NCI-H187 (cell line): ENCODE measurements at places on chromosomes 6 and 20.

DNA sequence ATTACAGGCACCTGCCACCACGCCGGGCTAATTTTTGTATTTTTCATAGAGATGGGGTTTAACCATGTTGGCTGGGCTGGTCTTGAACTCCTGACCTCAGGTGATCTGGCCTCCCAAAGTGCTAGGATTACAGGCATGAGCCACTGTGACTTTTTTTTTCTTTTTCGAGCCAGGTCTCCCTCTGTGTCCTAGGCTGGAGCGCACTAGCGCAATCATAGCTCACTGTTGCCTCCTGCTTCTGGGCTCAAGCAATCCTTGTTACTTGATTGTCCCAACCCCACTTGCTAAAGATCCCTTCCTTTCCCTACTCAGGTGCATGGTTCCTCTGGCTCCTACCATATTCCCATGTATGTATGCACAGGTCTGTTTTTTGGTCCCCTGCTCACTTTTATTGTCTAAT, 27.4 kb upstream of the SMIM29 start:
- DNase-seq = no peak

GRCh38 chr6:144581812-144582537, 296.8 kb downstream of the UTRN start:
- DNase-seq = no peak

DNA sequence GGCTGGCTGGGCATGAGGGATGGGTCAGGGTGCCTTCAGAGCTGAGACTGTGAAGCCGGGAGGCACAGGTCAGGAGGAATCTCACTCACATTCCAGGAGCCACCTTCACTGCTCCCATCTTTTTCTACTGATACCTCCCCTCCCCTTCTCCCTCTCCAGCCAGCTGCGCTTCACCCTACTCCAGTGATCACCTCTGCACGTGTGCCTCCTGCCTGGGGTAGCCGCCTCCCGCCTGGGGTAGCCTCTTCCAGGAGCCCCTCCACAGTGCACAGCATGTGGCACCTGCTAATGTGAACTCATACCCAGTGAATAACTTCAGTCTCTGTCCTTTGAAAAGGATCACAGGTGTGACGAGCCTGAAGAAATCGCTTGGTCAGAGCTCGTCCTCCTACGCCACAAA, 232.6 kb downstream of the TMEM242 start:
- DNase-seq = no peak

DNA sequence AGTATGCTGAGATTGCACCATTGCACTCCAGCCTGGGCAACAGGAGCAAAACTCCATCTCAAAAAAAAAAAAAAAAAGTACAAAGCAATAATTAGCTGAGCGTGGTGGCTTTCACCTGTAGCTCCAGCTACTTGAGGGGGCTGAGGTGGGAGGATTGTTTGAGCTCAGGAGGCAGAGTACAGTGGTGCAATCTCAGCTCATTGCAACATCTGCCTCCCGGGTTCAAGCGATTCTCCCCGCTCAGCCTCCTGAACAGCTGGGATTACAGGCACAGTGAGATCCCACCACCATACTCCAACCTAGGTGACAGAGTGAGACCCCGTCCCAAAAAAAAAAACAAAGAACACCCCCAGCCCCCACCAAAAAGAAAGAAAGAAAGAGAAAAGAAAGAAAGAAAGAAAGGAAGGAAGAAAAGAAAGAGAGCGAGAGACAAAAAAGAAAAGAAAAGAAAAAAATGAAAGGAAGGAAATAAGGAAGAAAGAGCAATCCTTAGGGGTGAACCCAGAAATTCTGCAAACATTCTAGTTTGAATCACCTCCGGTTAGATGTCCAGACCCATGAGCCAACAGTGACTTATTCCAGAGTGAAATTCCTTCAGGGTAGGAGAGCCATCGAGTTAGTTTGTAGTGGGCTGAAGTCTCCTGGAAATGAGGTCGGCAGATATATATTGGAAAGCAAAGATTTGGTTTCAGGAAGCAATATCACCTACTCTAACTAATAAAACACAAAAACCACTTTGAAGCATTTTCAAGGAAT, 3.2 kb upstream of the RIPOR3 start:
- DNase-seq = no peak

GRCh38 chr20:4435671-4436455, 285.8 kb upstream of the PRND start:
- no peak for DNase-seq

GRCh38 chr20:17327185-17328148, 100.6 kb downstream of the PCSK2 start:
- DNase-seq = no peak

DNA sequence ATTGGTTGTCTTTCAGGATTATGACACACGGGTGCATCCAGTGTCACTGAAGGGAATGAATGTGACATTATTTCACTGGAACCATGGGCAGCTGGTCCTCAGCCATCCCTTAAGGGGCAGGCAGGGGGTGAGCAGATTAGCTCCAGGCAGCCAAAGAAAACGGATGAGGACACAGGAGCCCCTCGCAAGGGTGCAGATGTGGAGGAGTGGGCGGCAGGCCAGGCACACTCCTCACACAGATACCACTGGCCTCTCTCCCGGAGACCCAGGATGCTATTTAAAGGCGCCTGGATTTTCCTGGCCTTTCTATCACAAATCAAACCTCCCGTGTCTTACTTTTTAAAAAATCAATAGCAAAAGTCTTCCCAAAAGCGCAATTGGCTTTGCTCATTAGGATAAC, 210.4 kb downstream of the TAF4 start:
- no peak for DNase-seq

DNA sequence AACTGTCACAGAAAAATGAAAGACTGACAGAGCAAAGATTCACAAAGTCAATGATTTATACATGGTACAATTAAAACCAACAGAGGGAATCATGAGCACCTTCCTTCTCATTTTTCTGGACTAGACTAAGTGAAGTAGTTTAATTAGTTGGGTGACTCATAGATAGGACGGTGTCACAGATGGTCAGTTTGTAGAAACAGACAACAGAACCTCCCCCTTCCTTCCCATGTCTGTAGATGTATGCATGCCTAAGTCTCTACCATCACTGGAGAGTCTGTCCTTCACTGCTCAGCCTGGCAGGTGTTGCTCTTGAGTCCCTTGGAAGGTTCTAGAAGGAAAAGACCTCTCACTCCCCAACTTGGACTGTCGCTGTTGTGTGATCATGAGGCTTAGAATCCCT, 75.4 kb upstream of the EEF1E1 start:
- no peak for DNase-seq

GRCh38 chr6:157860505-157860991, 37.5 kb downstream of the SNX9 start:
- DNase-seq = no peak

- DNase-seq = no peak
Observed at GRCh38 chr20:54014293-54014926, 56.0 kb downstream of the BCAS1 start.

- DNase-seq = no peak
Observed at GRCh38 chr20:13749811-13750210, 34.9 kb downstream of the ESF1 start.

GRCh38 chr20:584161-584970, 25.7 kb downstream of the TCF15 start:
- no peak for DNase-seq

- no peak for DNase-seq
Observed at GRCh38 chr20:52619671-52620070, 352.5 kb upstream of the TSHZ2 start.

- DNase-seq = no peak
Observed at GRCh38 chr6:43736211-43736786, 33.7 kb upstream of the VEGFA start.

DNA sequence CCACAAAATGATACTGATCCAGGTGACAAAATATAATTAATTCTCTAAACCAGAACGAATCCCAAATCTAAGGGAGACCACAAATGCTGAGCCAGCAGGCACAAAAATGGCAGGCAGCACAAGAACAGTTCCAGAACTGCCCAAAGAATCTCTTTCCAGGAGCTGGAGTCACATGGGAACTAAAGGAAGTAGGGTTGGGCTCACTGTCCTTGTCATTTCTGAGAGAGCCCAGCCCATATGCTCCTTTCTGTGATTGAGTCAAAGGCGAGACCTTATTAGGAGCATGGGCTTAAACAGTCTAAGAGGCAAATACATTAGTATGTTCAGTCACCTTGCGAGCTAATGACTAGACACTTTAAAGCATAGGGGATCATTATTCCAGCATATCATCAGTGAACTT, 327.6 kb upstream of the ARID1B start:
- DNase-seq = no peak

DNA sequence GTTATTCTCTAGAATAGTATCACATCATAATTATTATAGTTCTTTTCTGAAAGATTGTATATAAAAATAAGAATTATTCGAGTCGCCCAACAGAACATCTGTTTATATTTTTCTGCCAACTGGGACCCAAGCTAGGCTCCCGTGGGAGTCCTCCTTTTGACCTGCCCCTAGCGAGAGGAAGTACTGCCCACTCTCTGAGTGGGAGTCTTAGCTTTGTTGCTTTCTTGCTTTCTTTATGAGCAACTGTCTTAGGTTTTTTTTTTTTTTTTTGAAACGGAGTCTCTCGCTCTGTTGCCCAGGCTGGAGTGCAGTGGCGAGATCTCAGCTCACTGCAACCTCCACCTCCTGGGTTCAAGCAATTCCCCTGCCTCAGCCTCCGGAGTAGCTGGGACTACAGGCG, 202.0 kb upstream of the ZNF184 start:
- DNase-seq = no peak

DNA sequence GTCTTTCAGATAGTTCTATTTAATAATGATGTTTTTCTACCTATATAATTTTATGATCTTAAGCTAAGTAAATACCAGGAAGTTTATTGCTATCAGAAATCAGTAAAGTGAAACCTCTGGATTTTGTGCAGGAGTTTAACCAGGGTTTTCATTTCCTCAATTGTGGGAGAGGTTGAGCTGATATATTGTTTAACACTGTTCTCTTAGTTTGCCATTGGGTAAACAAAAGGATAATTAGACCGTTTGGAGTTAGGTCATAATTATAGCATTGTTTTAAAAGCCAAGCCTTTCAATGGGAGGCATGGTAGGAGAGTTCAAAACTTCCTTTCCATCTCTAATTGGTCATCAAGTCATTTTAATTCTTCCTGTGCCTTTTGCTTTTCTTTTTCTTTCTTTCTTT, 58.7 kb downstream of the STXBP5 start:
- no peak for DNase-seq

DNA sequence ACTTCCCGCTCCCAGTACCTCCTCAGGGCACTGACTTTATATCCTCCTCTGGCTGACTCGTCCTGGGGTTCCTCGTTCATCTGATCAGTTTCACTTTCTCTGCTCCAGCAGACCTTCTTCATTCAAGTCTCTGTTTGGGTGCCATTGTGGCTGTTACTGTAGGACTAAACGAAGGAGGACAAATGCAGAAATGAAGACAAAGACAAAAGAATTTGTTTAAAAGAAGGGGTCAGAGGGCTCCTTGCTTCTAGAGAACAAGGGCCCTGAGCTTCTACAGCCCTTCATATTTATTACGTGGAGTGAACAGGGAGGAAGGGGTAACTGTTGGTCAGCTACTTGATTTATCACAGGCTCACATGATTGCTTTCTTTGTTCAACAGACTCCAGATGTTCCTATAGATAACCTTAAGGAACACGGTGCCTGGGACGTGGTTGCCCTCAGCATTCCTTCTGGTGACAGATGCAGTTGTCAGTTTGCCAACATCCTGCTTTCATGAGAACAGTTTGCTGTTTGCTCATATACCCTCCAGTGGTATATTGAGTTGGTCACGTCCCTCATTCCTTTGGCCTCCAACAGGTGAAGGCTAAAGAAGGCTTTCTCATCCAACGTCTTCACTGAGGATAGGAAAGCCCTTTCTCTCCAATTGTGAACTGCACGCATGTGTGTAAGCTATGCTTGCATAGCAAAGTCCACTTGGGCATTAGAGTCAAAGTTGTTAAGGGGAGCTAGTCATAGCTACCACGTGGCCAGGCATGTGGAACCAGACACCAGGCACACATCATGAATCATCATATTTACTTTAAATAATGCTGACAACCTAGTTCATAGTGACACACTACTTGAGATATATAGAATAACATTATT, 69.1 kb upstream of the BTN3A2 start:
- no peak for DNase-seq

- DNase-seq = no peak
Observed at GRCh38 chr6:158849899-158850806, 31.0 kb upstream of the EZR start.

DNA sequence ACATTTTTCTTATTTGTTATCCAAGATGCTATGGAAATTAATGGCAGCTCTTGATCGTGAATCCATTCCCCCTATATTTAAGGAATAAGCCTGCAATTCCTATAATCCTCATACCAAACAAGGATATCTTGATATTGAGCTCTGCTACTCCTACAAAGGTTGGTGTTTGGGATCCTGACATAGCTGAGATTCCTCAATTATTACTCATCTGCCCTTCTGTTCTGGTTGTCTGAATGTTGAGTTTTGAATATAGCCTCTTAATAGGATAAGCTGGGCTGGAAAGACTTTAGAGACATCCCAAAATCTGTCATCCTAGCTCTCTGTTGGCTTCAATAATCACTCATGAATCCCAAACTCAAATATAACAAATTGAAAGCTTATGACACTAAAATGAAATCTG, 49.9 kb downstream of the CLIC5 start:
- no peak for DNase-seq

DNA sequence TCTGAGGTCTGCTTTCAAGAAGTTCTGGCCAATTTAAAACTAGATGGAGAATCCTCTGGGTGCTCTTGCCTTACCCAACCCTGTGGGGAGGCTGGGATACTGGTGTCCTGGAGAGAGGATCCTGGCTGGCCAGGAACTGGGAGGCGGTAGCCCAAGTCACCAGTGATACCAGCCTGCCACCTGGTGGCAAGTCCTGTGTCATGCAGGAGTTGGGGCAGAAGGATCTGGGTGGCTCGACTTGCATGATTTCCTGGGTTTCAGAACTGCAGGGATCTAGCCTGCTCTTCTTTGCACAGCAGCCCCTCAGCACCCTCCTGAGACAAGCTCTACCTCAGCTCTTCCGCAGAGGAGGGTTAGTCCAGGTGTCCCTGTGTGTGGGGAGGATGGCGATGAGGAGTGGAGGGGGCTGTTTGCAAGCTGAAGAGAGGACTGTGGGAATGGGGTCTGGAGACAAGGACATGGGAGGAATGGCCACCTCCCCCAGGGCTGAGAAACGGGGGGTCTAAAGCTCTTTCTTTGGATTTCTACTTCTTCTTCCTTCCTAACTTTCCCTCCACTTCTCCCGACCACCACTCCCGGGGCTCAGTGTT, 4.2 kb downstream of the KCNK17 start:
- DNase-seq = peak; percentile 48

GRCh38 chr6:138724015-138724414, 49.6 kb upstream of the CCDC28A start:
- no peak for DNase-seq

- no peak for DNase-seq
Observed at GRCh38 chr6:35943390-35943789, 22.5 kb upstream of the SRPK1 start.

GRCh38 chr6:157054531-157054979, 268.8 kb downstream of the TMEM242 start:
- DNase-seq = no peak

- no peak for DNase-seq
Observed at GRCh38 chr6:139891471-139891870, 517.0 kb upstream of the CITED2 start.

- no peak for DNase-seq
Observed at GRCh38 chr6:37741757-37742400, 44.2 kb upstream of the MDGA1 start.
